Stimulated activated CD4-positive, alpha-beta T cell treated with anti-CD3 and anti-CD28 coated beads, Interleukin-4, amount 100 ng/mL, for 1 hour (primary cell): ENCODE measurements at places on chromosomes 1 and 21.

GRCh38 chr1:64484651-64485050 is 14.7 kb downstream of the CACHD1 start:
- no peak for DNase-seq

GRCh38 chr1:184914149-184914548 is 60.2 kb downstream of the NIBAN1 start:
- DNase-seq = no peak

- DNase-seq = no peak
Observed at GRCh38 chr1:151284013-151284577, 2.0 kb downstream of the ZNF687 start.

- DNase-seq = no peak
Observed at GRCh38 chr1:174935961-174936727, 63.6 kb upstream of the CACYBP start.

- peak; percentile 94 for DNase-seq
Observed at GRCh38 chr1:29230553-29231378, at the start of gene MECR. Gene MECR (minus strand): TSS chr1:29230934. CDS start chr1:29230906, 28 bp downstream.

DNA sequence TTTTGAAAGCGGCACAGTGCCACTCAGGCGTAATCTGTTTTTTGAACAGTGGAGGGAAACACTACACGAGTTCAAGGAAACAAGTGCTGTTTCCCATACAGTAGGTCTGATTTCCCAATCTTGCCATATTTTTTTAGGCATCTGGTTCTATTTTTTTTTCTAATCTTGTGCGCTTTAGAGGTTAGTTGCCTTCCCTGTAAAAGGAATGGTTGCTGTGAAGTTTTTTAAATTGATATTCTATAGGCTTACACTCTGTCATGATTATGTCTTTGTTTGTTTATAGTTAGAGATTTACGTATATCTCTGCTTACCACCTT is 1.2 kb downstream of the NASP start:
- DNase-seq = no peak

GRCh38 chr1:66217021-66217420 is 316.9 kb upstream of the SGIP1 start:
- DNase-seq = no peak

DNA sequence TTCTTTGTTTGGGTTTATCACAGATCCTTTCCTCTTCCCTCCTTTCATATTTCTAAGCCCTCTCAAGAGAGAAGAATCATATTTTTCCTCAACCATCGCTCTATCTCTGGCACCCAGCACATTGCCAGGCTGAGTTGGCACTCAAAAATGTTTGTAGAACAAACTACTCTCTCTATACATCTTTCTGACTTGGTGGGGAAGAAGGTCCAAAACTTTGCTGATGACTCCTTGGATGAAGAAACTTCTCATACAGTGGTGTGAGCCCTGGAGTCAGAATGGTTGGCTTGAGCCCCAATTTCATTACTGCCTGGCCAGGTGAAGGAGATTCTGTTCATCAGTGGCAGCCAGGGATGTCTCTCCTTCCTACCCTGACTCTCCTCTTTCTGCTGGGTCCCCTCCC is 11.9 kb downstream of the ALX3 start:
- no peak for DNase-seq

GRCh38 chr21:33478935-33479678 is 667 bp downstream of the TMEM50B start:
- DNase-seq = peak; percentile 44

DNA sequence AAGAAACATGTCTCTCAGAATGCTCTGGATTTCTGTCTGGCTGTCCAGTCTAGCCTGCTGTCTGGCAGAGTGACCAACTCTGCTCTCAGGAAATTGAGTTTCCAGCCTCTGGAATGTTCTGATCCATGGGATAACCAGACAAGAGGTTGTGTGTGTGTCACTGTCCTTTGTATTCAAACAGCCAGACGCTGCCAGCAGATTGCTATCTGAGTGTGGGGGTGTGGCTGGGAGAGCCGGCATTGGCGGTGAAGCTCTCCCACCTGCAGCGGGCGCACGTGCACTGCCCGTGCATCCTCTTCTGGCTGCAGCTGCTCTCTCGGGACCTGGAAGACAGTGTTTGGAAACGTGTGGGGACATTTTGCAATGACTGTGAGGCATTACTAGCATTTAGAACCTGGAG is 26.1 kb downstream of the PKP1 start:
- DNase-seq = no peak

DNA sequence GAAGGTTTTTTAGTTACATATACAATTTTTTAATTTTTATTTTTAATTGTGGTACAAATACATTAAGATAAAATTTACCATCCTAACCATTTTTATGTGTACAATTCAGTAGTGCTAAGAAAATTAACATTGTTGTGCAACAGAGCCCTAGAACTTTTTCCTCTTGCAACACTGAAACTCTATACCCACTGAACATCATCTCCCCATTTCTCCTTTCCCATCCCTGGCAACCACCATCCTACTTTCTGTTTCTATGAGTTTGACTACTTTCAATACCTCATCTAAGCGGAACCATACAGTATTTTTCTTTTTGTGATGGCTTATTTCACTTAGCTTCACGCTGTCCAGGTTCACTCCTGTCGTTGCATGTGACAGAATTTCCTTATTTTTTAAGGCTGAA is 54.1 kb downstream of the PALMD start:
- no peak for DNase-seq

DNA sequence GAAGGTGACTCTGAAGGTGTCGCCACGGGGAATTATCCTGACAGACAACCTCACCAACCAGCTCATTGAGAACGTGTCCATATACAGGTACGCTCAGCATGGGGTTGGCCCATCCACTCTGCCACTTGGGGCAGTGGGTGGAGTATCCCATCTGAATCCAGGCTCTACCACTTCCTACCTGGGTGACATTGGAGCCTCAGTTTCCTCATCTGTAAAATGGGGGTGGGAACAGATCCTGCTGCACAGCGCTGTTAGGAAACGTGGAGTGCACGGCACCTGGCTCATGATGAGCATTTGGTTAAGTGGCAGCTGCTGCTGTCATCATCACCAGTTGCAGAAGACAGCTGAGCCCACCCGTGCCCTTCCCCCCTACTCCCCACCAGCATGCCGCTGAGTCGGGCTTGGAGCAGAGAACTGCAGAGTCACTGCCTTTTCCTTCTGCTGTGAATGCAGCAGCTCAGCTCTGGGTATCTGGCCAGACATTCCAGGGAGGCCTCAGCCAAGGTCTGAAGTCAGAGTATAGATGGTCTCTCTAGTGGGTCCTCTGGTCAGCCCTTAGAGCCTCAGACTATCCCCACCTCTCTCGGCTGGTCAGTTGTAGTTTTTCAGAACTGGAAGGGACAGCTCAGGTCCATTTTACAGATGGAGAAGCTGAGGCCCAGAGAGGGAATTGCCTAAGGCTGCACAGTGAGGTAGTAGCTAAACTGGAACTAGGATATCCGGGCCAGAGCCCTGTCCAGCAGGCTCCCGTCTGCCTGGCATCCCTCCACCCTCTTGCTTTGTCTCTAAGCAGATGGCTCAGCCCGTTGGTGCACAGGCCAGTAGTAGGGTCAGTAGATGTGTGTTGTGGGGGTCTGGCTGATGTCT is 11.7 kb downstream of the LDLRAP1 start:
- DNase-seq = no peak

DNA sequence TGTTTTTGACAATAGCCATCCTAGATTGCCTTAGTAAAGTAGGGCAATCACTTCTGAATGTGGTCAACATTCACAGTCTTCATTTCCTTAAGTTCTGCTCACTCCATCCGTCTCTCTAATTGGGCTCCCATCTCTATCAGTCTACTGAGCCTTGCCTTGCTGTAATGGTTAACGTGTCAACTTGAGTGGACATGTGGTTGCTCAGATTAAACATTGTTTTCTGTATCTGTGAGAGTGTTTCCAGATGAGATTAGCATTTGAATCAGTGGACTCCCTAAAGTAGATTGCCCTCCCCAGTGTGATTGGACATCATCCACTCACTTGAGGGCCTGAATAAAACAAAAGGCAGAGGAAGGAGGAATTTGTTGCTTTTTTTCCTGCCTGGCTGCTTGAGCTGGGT is 26.4 kb downstream of the C1orf216 start:
- no peak for DNase-seq

- no peak for DNase-seq
Observed at GRCh38 chr1:244050014-244050834, 859 bp upstream of the ZBTB18 start.

DNA sequence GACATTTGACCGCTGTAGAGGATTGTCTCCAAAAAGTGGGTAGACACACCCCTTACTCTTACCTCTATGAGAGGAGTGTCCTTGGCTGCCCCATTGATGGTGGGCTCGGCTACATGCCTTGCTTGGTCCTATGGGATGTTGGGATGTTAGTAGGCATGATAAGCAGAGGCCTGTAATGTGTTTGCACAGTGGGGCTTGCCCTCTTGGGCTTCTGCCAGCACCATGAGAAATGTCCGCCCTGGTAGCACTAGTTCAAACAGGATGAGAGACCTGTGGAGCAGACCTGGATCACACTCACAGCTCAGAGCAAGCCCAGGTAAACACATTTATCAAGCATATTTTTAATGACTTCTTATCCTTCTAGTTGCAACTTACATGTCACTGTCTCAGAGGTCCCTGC is 54.2 kb downstream of the SH3GLB1 start:
- DNase-seq = no peak

DNA sequence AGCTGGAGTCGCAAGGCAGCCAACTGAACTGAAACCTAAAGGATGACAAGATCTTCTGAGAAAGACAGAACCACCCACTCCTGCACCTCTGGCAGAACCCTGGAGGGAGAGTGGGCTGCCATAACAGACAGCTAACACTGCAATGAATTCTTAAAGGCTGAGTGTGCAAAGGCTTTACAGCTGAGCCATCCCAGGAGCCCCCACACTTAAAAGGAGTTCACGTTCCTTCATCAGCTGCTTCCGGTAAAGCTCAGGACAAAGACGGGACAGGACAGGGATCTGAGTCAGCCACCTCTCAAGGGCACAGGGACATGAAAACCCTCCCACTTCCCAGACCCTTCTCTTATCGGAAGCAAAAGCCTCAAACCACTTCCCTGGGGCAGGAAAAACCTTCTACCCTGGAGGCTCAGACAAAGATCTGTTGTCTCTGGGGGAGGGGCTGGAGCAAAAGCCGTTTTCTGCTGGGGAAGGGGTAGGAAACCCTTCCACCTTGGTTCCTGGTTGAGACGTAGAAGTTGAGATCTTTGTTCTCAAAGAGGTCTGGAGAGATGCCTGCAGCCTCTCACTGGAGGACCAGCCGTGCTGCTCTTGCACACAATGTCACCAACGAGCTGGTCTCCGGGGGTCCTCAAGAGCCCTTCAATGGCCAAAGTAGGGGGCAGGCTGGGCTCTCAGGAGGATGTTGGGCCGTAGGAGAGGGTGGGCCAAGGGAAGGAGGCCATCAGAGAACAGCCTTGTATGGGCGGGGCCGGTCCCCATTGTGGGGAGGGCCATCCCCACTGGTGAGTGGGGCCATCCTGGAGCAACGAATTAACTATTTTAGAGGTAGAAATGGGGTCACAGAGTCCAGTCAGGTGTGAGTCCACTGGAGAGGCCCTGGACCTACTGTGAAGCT is 452.4 kb downstream of the PTPRU start:
- DNase-seq = no peak

DNA sequence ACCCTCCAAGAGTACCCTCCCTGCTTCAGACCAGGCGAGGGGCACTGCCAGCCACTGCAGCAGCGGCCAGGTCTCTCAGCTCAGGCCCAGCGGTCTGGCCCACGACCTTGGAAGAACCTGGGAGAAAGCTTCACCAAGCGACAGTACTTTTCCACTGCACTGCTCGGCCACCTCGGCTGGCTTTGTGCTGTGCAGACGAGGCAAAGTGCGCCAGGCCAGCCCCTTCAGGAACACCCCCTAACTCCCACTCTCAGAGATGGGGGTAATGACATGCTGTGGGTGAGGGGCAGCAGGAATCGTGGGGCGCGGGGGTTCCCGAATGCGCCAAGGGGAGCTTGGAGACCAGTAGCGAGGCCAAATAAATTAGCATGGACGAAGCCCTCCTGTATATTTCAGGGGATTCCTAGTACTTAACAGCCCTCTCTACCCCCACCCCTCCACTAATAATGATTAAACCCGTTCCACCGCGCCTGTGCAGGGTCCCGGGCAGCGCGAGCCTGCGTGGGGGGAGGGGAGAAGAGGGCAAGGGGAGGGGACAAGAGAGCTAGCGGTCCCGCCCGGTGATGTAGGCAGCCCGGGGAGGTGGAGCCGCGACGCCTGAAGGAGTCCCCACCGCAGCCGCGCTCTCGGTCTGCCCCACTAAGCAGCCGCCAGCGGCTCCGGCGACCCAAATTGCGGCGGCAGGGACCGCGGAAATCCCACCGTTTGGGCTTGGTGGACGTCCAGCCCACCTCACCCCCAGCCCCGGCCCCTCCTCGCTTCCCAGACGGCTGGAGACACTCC is at the start of gene FAM43B:
Gene FAM43B (plus strand): TSS at position 629 of the 783 bp plus-strand sequence. CDS start 401 bp downstream, outside the sequence.
- peak; percentile 5 for DNase-seq

- DNase-seq = no peak
Observed at GRCh38 chr1:99218572-99218971, 45.7 kb upstream of the PLPPR4 start.

DNA sequence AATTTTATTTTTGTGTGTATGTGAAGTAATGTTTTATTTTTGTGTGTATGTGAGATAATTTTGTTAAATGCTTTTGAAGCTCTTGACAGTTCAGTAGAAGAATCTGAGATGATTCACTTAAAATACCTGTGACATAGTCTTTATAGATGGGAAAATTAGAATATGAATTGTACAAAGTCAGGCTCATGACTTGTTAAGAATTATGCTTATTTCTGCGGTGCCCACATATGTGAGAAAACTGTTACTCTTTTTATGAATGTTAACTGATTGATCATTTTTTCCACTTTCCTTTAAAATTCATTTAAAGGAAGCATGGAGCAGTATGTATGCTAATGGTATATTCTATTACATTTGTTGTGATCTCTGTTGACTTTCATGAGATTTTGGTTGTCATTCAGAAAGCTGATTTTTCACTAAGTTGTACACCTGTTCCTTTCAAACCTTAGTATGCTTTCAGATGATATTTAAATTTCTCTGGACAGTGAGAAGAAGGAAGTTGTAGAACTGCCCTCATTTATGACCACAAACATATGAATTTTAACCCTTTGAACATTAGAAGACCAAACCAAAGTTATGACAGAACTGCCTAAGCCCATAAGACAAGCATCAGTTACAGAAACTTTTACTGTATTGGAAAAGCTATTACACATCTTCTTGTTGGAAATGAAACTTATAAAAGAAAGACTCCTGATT is 110.1 kb downstream of the POU2F1 start:
- no peak for DNase-seq

GRCh38 chr1:191818198-191818597 is 340.1 kb upstream of the RGS18 start:
- no peak for DNase-seq

DNA sequence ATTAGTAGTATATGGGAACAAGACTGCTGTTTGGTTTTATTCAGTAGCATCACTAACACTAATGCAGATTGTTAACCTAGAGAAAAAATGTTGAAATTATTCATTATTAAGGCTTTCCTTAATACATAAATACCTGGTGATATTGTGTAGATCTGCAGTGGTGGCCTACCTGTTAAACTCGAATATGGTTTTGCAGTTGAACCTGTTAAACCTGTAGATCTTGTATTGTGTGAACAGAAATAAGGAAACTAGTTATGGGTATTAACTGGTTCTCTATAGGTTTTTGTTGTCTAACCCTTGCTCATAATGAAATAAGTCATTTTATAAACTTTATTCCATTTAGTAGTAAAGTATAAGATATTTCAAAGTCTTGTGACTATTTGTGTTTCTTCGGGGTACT is 23.9 kb downstream of the PKN2 start:
- DNase-seq = no peak
